T-cell (primary cell): ENCODE measurements at places on chromosomes 6 and 20. TPM values are rescaled to one million over a fixed set of nuclear protein-coding genes. Genes with fewer than 3 reads are reported as not detected.

GRCh38 chr20:13212750-13213149 is 8.3 kb upstream of the ISM1 start:
- no peaks in the 10 kb centered on the region for H3K27me3 ChIP-seq
- DNase-seq: no peak
- H3K27ac ChIP-seq: no peak overlapping the region

- peak; percentile 10 for DNase-seq
- no peaks in the 10 kb centered on the region for H3K27me3 ChIP-seq
- H3K27ac ChIP-seq: no peak overlapping the region
- no peaks in the 10 kb centered on the region for H3K4me1 ChIP-seq
Measured at GRCh38 chr6:127464881-127465459, 5.8 kb upstream of the KIAA0408 start.

NECAB3 gene
- total RNA-seq: 33.9 TPM

DNA sequence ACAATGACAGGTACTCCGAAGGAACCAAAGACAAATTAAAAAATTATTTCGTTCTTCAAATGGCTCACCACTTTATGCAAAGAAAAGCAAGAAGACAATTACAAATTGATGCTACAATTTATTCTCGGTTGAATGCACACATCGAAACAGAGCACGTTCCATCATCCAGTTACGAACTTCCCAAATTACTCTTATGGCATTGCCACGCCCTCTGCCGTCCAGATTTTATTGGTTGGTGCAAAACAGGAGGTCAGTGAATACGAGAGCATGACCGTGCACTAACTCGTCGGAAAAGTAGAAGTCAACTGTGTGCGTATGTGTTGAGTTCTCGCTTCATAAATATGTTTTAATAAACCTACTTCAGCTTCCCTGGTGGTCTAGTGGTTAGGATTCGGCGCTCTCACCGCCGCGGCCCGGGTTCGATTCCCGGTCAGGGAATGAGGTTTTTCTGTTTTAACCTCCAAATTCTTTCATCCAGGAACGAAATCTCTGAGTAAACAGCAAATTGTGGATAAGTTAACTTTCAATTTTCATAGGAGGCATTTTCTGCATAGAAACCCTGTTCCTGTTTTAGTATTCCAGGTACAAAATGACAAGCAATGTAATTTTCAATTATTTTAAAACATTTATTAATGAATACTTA is 23.2 kb downstream of the ZNF311 start:
- DNase-seq: peak; percentile 70
- peaks cover 25% of the 10 kb centered on the region for H3K27me3 ChIP-seq
- H3K4me3 ChIP-seq: peak overlapping the region; percentile 83
- H3K36me3 ChIP-seq: no peaks in the 10 kb centered on the region

PPP1R3G gene
- 0.06 TPM for total RNA-seq

GRCh38 chr6:96520171-96521115 is 1.2 kb upstream of the UFL1 start:
- H3K36me3 ChIP-seq: no peaks in the 10 kb centered on the region
- DNase-seq: no peak
- H3K27me3 ChIP-seq: no peaks in the 10 kb centered on the region
